T-cell (primary cell): ENCODE measurements at places on chromosomes 2 and 18.

DNA sequence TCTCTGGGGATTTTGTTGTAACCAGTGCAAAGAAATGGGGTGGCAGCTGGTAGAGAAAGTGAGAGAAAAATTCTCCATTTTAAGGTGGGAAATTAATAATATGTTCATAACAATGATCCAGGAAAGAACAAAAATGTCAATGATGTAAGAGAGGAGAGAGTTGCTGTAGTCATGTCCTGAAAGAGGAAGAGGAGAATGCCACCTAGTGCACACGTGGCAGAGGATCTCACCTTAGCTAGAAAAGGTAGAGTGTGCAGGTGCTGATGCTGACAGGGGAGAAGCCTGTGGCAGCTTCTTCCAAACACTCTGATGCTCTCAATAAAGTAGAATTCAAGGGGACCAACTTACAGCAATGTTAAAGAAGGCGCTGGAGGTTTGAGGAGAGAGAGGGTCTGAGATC, 282.9 kb upstream of the PKDCC start:
- H3K4me3 ChIP-seq, result no peak overlapping the region
- H3K27ac ChIP-seq, result no peak overlapping the region
- H3K36me3 ChIP-seq, result no peaks in the 10 kb centered on the region

DNA sequence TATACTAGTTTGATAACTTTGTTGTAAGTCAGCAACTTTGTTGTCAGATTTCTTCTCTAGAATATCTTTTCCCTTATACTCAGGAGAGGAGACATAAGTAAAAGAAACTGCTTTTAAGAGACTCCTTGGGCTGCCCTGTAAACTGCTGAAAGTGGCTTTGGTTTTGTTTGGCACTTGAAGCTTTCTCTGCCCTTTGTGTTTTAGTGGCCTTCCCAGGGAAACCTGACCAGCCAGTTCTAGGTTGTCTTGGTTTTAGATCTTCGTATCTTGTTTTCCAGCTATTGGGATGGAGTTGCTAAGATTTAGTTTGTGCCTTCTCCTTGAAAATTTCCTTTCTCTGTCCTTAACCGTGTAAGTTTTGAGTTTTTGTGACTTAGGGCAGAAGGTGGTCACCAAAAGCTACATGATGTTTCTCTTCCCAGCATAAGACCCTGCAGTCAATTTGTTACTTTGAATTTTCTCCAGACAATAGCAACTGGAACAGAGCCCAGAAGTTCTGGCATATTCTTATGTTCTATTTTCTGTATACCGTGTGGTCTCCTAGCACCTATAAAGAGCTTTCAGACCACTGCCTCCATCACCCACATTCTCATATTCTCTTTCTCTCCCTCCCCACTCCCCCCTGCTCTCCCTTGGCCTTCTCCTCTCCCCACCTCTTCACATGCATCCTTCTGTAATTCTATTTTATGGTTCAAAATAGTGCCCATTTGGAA, 81.1 kb downstream of the BOLA3 start:
- no peak overlapping the region for H3K4me3 ChIP-seq
- no peak overlapping the region for H3K27ac ChIP-seq
- peaks cover 6% of the 10 kb centered on the region for H3K36me3 ChIP-seq

DNA sequence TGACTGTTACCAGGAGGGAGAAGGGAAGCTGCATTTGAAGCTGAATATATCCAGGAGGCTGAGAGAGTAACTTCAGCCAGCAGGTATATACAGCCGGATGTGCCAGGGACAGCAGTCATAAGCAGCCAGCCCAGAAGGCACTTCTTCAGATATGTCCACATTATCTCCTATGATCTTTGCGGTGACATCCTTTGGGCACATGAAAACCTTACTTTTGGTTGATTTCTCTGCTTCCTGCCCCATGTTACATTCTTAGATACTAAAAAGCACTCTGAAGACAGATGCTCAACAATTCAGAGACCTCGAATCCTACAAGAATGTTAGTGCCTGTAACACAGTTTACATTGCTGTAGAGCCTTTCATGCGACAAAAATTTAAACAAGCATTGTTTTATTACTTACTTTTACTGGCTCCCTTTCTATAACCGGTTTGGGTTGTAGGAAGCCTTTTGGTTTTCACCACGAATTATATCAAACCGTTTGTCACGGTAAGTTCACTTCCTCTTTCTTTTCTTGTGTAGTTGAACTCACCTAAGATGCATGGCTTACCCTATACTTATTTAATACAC, 50.3 kb upstream of the TLK1 start:
- peak; percentile 42 for DNase-seq
- H3K4me1 ChIP-seq, result peaks cover 14% of the 10 kb centered on the region
- H3K27ac ChIP-seq, result peak overlapping the region; percentile 68
- no peaks in the 10 kb centered on the region for H3K27me3 ChIP-seq
- H3K36me3 ChIP-seq, result no peaks in the 10 kb centered on the region
- peak overlapping the region; percentile 39 for H3K4me3 ChIP-seq

DNA sequence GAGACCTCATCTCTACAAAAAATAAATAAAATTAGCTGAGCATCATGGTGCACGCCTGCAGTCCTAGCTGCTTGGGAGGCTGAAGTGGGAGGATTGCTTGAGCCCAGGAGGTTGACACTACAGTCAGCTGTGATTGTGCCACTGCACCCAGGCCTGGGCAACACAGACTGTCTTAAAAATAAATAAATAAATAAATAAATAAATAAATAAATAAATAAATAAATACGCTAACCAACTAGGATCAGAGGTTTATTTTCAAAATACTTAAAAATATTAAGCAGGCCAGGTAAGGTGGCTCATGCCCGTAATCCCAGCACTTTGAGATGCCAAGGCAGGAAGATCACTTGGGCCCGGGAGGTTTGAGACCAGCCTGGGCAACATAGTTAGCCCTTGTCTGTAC, 63.6 kb downstream of the KCNG3 start:
- no peak overlapping the region for H3K4me3 ChIP-seq
- no peaks in the 10 kb centered on the region for H3K36me3 ChIP-seq
- DNase-seq, result no peak
- H3K27ac ChIP-seq, result no peak overlapping the region

DNA sequence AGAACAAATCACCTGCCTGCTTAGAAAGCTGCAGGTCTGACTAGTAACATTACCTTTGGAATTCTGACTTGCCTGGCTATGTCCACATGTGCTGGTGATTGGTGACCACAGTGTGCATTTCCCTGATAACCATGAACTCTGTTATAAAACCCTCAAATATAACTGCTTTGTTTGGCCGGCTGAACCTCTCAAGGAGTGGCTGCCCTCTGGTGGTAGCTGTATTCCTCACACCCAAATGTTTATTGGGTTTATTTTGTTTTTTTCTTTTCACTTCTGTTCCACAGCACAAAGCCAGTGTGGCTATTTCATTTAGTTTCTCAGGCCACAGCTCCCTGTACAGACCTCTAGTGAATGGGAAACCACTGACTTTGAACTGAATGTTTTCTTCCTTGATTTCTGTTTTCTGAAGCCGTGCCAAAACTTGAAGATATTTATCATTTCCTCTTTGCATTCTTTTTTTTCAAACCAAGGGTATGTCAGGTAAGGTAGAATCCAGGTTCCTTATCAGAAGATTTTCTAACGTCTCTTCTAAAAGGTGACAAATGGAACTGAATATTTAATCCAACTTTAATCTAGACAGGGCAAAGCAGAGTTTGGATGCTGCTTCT, 549.0 kb upstream of the VRK2 start:
- no peak overlapping the region for H3K27ac ChIP-seq
- DNase-seq, result peak; percentile 2
- no peaks in the 10 kb centered on the region for H3K4me1 ChIP-seq
- H3K27me3 ChIP-seq, result no peaks in the 10 kb centered on the region
- H3K36me3 ChIP-seq, result no peaks in the 10 kb centered on the region
